Endodermal cell (in vitro differentiated cells): ENCODE measurements at places on chromosomes 4 and X.
A peak's percentile ranks its signal among the peaks of the same experiment; 100 is the strongest.

GRCh38 chrX:79288733-79289132 lies 78.4 kb downstream of the ITM2A start:
- no peak for DNase-seq

- DNase-seq = no peak
Observed at GRCh38 chr4:142961866-142962265, 115.8 kb upstream of the INPP4B start.

GRCh38 chr4:60544981-60545380 lies 655.1 kb upstream of the ADGRL3 start:
- no peak for DNase-seq

GRCh38 chrX:117429501-117429900 lies 687.1 kb downstream of the KLHL13 start:
- DNase-seq = no peak

GRCh38 chr4:25427871-25428270 lies 50.8 kb downstream of the ANAPC4 start:
- no peak for DNase-seq

- DNase-seq = peak; percentile 60
Observed at GRCh38 chr4:60482921-60483351, 717.2 kb upstream of the ADGRL3 start.

GRCh38 chr4:68373513-68373912 lies 23.6 kb upstream of the YTHDC1 start:
- DNase-seq = peak; percentile 92
